ENCODE measurements at places on chromosomes 7 and 10. TPM values are rescaled to one million over a fixed set of nuclear protein-coding genes. Genes with fewer than 3 reads are reported as not detected.

The PNLIPRP2 gene
- total RNA-seq = not detected

The GNGT1 gene
- total RNA-seq = not detected

DNA sequence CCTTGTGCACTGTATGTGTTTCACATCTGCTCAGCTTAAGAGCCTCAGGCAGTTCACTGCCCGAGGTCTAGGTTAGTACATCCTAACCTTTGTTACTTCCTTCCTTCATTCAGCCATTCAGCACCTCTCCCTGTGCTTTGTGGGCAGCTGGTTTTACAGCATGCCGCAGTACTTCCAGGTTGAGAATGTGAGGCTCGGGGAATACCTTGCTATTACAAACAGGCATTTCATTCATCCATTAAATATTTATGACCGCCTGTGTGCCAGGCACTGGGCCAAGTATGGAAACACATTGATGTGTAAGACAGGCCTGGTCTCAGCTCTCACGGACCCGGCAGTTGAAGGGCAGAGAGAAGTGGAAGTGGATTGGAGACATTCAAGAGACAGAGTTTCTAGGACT, 82.4 kb downstream of the SHH start:
- no peak for DNase-seq

DNA sequence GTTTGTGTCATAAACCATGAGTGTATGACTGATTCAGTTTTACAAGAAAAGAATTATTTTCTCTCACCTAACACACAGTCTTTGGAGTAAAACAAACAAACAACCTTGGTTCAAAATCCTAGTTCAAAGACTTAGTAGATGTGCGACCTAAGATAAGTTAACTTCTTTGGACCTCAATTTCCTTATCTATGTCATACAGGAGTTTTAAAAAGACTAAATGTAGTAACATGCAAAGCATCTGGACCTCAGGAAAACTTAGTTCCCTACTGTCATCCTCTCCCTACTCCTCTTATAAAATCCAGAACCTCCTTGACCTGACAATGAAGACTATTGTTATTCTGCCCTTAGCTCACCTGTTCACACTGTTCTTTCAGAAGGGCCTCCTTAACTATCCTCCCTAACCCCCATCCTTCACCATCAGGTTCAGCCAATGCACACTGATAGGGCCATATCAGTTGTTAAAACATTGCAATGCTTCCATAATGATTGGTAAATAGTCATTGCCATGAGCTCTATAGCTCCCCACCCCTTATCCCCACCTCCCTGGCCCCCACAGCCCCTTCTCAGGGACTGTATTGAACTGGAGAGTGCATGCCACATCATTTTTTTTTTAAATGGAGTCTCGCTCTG, 28.8 kb upstream of the CCNJ start:
- DNase-seq = no peak

- no peak for DNase-seq
These were observed 146.2 kb downstream of the AHR start for GRCh38 chr7:17444673-17445072.

DNA sequence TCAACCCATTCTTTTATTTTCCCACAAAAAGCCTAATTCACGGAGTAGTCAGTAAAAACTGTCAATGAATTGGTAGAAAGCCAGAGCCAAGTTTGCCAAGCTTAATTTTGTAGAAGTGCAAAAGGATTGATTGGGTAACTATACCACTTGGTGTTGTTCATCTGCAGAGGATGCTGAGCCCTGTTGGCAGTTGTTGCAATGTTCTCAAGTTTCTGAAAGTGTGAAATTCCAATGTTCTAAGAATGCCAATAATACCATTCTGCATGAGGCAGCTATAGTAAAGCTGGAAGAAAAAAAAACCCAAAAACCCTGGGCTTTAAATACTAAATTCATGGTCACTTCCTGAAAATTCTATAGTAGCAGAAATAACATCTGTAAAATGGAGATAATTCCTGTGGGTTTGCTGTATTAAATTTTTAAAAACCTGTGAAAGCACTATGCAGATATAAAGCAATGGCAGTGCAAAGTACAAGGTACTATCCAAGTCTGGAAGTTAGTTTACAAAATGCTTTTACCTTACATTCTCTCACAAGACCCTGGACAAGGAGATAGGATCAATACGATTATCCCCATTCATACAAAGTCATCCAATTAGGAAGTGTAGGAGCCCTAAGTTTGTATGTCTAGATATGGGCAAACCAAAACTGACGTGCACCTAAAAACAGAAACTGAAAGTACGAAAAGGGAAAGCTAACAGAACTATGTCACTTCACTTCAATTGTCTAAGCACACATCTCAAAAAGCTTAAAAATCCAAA, 6.0 kb upstream of the PON1 start:
- no peak for DNase-seq

DNA sequence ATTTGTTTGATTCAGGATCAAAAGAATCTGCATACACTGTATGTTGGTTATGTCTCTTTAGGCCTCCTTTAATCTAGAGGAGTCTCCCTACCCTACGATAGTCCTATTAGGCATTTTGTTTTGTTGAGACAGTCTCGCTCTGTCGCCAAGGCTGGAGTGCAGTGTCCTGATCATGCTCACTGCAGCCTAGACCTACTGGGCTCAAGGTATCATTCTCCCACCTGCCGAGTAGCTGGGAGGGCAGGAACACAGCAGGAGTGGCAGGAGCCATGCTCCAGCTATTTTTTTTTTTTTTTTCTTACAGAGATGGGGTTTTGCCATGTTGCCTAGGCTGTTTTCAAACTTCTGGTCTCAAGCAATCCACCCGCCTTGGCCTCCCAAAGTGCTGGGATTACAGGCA, 123.0 kb upstream of the DKK1 start:
- no peak for DNase-seq

- no peak for DNase-seq
These were observed 218.4 kb upstream of the KCND2 start for GRCh38 chr7:120054376-120055100.

DNA sequence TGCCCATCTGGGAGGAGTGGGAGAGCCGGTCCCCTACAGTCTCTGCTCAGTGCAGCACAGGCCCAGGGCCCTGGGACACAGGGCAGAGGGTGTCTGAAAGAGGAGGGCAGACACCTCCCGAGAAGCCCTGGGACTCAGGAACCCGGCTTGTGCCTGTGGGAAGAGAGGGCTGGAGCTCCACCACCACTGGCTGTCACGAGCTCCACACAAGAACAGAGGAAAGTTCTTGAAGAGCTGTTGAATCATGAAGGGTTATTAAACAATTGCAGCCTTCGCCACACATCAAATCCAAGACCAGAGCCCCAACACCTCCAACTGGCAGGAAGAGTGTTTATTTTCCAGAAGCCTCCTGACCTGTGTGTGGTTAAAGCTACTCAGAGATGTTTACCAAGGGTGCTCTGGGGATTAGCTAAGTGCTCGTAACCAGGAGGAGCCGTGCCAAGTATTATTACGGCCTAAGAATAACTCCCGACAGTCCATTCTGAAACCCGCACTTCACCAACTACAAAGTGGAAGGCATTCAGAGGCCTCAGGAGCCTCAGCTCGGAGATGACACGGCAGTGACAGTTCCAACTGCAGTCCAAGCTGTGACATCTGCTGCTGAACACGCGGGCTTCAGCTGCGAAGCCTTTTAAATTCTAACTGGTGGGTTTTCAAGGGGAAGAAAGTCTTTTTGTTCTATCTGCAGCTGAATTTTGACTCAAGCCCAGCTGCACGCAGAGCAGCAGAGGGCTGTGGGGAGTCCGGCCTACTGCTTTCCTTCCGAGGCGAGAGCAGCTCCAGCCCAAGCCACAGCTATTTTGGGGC, 75.1 kb downstream of the MAD1L1 start:
- DNase-seq = peak; percentile 75

The SPDYE9 gene
- not detected for total RNA-seq

DNA sequence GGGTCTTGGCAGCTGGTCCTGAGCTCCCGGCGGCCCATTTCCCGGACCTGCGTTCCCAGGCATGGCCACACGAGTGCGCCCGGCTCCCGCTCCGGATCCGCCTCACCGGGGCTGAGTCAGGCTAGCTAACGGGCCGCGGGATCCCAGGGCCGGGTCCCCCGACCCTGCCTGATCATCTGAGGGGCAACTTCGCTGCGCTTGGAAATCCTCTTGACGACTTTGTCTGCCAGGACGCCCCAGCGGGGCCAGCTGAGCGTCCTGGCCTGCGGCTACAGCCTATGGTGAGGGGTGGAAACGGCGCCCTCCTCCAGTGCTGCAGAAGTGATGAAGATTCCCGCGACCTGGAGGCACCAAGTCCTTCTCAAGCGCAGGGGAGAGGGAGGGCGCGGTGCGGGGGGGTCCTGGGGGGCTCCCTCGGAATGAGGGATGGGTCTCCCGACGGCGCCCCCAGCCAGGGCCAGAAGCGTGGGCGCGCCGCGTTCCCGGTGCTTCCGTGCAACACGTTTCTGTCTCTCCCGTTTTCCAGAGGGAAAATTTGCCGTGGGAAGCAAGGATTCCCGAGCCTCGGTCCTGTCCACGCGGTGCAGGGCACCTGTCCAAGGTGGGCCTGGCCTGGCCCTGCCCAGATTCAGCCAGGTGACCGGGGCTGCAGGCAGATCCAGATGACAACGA, 212.4 kb downstream of the CCSER2 start:
- peak; percentile 85 for DNase-seq

DNA sequence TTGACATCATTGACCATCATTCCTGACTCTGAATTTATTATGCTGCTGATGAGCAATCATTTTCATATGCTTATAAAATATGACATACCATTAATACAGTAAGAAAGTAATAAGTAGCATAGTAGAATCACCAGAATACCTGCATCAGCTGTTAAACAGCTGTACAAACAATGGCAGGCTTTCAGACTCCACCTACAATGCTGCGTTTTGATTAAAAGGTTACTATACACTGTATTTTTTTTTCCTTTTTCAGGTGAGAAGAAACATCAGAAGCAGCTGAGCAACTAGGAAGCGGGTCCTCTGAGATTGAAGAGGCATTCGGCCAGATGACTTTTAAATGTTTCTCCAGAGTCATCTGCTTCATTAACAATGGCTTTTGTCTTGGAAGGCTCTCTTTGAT, 7.1 kb downstream of the ASNS start:
- DNase-seq = no peak

DNA sequence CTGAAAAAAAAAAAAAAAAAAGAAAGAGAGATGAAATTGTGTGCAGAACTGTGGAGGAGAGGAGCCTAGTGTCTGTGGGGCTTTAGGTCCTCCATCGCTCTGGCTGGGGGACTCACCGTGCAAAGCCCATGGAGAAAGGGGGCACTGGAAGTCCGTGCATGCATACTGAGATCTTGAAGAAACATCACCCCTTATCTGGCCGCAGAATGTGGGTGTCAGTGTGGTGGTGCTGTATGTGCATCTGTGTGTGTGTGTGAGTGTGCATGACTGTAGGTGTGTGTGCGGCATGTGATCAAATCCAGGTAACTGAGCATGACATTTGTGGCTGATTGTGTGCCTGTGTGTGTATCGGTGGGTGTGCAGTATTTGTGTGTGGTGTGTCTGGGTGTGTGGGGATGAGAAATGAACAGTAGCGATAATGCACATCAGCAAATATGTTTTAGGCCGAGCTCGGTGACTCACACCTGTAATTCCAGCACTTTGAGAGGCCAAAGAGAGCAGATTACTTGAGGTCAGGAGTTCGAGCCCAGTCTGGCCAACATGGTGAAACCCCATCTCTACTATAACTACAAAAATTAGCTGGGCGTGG, 8.8 kb upstream of the CLDN3 start:
- DNase-seq = peak; percentile 22

DNA sequence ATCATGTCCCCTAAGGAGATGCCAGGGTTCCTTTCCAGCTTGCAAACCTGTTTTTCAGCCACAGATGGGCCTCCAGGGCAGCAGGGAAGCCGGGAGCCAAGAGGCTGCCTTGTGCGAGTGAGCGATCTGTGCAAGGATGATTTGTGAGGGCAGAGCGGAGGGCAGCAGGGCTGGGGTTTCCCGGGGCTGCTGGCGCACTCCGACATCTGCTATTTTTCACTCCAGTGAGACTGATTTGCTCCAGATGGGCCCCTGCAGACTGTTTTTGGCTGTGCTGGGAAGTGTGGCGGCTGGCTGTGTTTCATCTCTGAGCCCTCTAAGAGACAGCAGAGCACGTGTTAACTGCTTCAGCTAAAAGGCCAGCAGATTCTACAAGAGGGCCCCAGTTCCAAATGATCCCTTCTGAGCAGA, 466.2 kb downstream of the TYW1 start:
- peak; percentile 67 for DNase-seq

DNA sequence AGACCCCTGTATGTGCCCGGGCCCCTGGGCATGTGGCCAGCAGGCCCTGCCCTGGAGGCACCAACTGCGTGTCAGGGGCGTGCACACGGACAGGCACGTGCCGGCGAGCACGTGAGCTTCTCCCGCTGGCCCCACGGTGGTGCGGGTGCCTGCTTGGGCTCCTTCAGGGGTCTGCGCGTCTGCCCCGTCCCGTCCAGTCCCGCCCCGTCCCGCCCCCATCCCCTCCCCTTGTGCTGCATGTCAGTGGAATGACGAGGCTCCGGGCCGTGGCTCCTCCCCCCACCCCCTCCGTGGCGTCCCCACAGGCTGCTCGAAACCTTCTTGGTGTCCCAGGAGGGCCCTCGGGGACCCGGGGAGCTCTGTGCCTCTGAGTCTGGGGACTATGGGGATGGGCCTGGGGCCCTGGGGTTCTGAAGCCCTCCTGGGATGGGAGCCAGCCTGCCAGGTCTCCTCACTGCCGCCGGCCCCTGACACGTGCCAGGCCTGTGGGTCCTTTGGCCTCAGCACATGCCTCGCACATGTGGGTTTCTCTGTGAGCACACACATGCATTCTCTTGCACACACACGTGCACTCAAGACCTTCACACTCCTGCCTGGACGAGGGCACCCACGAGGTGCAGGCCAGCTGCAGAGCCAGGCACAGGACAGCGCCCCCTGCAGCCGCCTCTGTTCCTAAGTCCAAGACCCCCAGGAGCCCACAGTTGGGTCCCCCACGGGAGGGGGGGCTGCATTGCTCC, 27.5 kb upstream of the AMZ1 start:
- DNase-seq = no peak

- no peak for DNase-seq
These were observed 5.3 kb upstream of the CALD1 start for GRCh38 chr7:134774119-134774518.

The VSTM4 gene
- 19.5 TPM for total RNA-seq

The SLC29A3 gene
- total RNA-seq = 14.8 TPM

GRCh38 chr7:6628045-6628444, 9.1 kb upstream of the ZNF316 start:
- DNase-seq = no peak

- DNase-seq = peak; percentile 34
These were observed 35.6 kb upstream of the CNPY1 start for GRCh38 chr7:155581954-155582353.

- DNase-seq = no peak
These were observed 8.2 kb upstream of the EFCAB10 start for GRCh38 chr7:105589356-105590077.

Data from upper lobe of right lung (tissue), 1 donor.